Stimulated activated CD8-positive, alpha-beta memory T cell treated with anti-CD3 and anti-CD28 coated beads, Interleukin-4, amount 100 ng/mL, for 1 hour (primary cell): ENCODE measurements at places on chromosomes 5 and 9.

DNA sequence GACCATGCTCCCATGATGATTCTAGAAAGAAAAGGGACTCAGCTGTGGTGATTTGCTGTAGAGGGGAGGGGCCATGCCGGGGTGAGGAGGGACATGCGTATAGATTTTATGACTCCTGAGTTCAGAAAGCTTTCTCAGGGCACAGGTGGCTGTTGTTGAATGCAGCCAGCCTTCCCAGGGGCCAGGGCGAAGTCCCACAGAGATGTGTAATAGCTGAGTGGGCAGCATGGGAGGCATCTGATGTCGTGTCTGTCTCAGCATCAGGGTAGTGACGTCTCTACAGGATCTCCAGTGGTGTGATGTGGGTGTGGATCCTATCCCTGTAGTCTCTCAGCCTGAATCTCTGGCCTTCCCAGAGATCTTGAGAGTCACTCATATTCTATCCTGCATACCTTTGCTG lies 7.8 kb upstream of the BOD1 start:
- DNase-seq, result no peak

DNA sequence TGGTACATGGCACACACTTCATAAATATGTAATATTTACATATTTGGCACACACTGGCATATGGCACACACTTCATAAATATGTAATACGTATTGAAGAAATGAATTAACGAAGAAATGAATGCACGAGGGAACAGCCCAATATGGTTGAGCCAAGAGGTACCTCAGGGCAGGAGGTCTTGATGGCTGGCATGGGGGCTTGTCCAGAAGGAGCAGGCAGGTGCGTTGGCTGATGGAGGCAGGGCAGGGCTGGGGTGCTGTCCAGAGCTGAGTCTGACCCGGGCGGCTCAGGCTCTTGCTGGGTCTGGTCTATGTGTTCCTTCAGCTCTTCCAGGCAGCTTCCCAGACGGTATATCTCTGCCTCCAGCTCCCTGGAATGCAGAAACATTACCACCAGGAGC lies 26.2 kb downstream of the AKNA start:
- no peak for DNase-seq

- DNase-seq, result no peak
Observed at GRCh38 chr5:11143456-11144267, 382.6 kb upstream of the DAP start.

DNA sequence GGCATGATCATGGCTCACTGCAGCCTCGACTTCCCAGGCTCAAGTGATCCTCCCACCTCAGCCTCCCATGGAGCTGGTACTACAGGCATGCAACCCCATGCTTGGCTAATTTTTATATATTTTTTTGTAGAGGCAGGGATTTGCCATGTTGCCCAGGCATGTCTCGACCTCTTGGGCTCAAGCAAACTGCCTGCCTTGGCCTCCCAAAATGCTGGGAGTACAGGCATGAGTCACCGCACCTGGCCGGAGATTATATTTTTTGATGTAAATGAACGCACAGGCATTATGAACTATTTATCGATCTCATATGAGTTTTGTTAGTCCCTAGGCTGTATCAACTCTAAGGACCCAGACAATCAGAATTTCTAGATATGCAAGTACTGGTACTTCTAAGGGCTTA lies 25.5 kb upstream of the CEP120 start:
- DNase-seq, result no peak
